Cerebellum (tissue), 4 donors: ENCODE measurements at places on chromosomes 6 and 20.
A peak's percentile ranks its signal among the peaks of the same experiment; 100 is the strongest.

- no peak for DNase-seq
Measured at GRCh38 chr6:39801456-39802251, 9.5 kb downstream of the DAAM2 start.

DNA sequence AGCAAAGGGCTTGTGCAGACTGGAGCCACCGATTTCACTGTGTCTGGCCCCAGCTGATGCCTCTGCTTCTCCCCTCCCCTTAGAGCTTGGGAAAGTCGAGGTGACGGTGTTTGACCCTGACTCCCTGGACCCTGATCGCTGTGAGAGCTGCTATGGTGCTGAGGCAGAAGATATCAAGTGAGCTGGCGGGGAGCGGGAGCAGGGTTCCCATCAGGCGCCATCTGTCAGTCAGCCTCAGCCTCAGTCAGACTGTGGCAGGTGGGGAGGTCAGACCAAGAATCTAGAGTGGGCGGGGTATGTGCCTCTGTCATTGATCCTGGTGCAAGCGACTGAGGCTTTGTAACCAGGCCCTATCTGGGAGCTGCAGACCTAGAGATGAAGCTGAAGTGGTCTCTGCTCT is 5.5 kb downstream of the ERGIC3 start:
- DNase-seq = no peak

- DNase-seq = peak; percentile 90
Measured at GRCh38 chr20:62246872-62247652, 8.7 kb downstream of the OSBPL2 start.

DNA sequence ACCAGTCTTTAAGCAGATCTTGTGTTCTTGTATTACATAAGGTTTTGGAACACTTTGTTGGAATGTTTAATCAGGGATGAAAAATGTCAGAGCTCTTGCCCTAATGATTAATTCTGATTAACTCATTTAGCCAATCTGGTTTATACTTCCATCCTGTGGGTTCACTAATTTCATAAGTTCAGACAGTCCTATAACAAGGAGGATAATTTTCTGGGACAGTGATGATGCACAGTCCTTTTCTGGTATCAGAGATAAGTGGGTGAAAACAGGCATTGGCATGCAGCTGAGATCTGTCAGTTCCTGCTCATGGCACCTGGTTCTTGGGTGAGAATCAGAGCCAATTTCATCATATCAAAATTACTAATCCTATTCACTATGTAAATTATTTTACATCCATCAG is 125.0 kb upstream of the LAMA2 start:
- no peak for DNase-seq

DNA sequence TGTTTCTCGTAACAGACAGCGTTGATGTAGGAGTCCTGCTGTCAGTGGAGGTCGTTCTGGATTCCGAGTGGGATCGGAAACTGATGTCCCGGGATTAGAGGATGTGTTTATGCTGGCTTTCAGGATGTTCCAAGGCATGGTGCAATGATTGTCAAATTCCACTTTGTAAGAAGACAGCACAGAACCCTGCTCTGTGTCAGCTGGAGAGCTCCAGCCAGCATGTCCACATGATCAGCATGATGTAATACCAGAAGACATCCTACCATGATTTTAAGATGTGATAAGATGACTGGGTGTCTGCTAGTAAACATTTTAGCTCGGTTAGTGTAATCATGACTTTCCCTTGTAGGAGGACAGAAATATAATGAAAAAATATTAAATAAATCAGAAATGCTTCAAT is 20.3 kb downstream of the ENPP1 start:
- DNase-seq = no peak

DNA sequence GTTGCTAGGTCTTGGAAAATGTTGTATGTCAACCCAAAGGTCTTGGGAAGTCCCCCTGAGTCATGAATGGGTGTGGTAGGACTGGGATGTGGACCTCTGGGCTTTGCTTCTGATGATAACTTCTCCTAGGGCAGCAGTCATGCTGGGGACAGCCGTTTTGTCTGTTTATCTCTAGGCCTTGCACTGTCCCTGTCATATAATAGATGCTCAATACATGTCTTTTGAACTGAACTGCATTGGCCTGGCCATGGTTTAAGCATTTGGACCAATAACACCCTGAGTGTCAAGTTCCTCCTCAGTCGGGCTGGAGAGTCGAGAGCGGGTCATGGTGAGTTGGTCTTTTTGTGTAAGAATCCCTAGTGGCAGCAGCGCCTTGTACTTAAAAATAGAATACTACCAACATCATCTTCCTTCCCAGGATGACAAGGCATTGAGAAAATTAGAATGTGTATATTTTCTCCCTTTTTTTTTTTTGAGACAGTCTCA is 43.1 kb downstream of the E2F3 start:
- no peak for DNase-seq

- no peak for DNase-seq
Measured at GRCh38 chr20:37341632-37342031, 4.3 kb upstream of the SRC start.

DNA sequence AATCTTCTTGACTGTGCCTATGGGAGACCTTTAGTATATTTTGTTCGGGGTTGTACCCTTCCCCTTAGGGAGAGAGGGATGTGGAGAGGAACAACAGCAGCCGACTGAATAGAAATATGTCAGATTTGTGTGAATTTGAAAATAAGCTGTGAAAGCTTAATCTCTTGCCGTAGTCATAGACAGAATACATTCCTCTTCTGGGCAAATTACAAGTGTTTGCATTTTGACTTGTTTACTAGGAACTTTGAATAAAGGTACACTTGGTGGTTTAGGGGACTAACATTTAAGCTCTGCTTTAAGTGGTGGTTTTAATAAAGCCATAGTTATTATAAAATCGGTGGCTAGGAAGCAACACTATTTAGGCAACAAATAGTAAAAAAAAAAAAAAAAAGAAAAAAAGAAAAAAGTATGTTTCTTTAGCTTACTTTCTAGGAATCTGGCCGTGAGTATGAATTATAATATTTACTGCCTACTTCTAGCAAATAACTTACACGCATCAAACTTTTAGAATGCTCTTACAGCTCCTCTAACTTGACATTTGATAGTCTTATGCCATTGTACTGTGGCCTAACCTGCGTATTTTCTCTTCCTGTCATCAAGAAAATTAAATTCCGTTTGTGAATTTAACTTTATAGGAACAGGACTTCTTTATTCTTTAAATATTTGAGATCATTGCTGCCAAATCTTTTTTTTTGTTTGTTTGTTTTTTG is 65.1 kb downstream of the ZBTB2 start:
- DNase-seq = no peak

DNA sequence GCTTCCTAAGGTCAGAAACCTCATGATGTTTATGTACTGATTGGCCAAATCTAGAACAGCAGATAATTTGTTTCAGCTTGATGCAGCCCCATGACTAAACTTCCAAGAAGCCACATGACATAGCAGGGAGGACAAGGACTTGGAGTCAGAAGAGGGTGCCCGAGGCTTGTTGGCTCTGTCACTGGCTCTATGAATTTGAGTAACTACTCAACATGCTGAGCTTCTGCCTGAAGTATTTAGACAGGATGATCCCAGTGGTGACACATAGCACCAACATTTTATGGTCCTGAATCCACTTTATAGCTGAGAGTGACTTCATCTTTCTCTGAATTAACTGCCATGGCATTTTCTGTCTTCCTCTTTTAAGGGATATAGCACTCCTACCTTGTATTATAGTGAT is 13.5 kb upstream of the TBX18 start:
- DNase-seq = no peak

DNA sequence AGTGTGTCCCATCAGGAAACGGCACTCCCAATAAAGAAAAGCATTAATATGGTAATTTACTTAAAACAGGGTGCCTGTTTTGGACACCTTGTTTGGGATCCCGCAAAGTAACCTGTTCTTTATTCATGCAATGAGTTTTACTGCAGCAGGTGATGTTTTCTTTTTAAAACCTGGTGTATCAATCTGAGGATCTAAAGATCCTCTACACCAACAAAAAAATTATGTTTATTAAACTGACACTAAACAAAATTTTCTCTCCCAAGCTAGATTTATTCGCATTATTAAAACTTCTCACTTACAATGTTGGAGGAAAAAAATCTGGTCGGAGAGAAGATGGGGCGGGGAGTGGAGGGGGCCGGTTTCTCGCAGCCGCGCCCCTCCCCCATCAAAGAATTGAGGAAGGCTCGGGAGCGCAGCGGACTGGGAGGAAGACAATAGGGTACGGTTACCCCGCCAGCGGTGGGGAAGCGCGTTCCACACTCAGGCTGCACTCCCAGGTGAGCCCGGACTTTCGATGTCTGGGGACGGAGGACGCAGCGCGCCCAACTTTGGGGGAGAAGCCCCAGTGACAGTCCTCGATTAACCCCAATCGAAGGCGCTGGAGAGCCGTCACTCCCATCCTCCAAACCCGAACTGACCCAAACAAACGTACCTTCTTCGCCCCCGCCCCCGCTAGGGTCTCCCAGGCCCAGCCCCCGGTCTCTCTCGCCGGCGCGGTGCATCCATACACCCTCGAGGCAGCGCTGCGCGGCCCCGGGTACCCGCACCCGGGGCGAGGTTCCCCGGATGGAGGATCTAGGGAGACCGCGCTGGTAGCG is 1.3 kb downstream of the CD24 start:
- no peak for DNase-seq

- DNase-seq = no peak
Measured at GRCh38 chr6:143697076-143697800, 19.5 kb downstream of the PHACTR2 start.

- DNase-seq = no peak
Measured at GRCh38 chr6:4437342-4437741, 302.0 kb upstream of the ECI2 start.

GRCh38 chr20:44488551-44488950 is 12.9 kb downstream of the TTPAL start:
- no peak for DNase-seq

GRCh38 chr6:126721581-126722160 is 381.8 kb downstream of the CENPW start:
- no peak for DNase-seq

GRCh38 chr20:14401479-14402138 is 64.2 kb upstream of the FLRT3 start:
- no peak for DNase-seq

DNA sequence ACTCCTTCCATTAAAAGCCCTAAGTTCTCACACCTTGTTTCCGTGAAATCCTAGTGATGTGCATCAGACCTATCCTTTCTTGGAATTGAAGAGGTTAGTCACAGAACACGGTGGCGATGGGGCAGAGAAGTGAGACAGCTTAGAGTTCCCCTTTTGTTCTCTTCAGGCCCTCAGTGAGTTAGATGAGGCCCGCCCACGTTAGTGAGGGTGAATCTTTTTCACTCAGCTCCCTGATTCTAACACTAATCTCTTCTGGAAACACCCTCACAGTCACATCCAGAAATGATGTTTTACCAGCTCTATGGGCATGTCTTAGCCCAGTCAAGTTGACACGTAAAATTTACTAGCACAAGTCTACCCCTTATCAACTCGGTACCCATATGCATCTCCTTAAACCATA is 172.7 kb upstream of the NOX3 start:
- DNase-seq = no peak

GRCh38 chr6:3102875-3103274 is 15.6 kb upstream of the BPHL start:
- no peak for DNase-seq

- peak; percentile 51 for DNase-seq
Measured at GRCh38 chr20:13166011-13166410, 55.1 kb upstream of the ISM1 start.

DNA sequence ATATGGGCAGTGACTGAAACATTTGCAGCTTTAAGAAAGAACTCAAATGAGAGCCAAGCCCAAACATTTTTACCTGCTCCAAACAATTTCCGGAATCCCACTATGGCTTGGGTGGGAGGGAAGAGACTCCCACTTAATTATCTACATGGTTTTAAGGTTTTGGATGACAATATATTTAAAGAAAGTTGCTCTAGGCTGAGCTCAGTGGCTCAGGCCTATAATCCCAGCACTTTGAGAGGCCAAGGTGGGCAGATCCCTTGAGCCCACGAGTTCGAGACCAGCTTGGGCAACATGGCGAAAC is 9.5 kb upstream of the AKAP12 start:
- no peak for DNase-seq

GRCh38 chr6:42230345-42231321 is 13.0 kb upstream of the MRPS10 start:
- DNase-seq = no peak

GRCh38 chr6:110399219-110400071 is 15.9 kb downstream of the DDO start:
- no peak for DNase-seq

- no peak for DNase-seq
Measured at GRCh38 chr20:13874394-13875157, 89.7 kb downstream of the NDUFAF5 start.

DNA sequence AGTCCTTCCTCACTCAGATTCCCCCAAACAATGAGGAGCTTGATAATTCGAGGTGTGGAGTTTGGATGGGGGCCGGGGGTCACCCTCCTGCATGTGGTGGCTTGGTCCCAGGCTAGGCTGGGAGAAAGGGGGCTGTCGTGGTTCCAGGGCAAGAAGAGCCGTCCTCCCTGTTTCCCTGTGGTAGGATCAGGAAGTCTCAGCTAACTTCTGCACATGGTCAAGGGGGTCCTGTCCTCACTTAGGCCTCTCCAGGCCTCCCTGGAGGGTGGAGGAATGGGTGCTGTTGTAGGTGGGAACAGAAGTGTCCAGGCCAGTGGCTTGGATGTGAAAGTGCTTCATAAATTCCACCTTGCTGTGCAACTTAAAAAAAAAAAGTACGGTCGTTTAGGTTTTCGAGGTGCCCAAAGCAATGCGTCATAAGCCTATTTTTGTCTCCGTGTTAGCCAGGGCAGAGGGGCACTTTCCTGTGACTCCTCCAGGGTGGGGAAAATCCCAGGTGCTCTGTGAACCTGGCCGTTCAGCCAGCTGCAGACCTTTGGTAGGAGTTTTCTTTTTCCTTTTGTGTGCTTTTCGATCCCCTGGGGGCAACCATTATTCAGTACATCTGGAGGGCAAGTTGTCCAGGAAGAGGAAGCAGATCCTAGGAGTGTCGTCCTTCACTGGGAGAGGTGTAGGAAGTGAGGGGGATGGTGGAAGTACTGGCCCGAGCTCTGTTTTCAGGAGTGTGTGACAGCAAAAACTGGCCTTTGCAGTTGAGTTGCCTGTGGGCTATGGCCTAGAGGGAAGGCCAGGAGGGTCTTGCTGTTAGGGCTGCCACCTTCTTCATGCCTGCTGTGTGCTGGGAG is 9.6 kb downstream of the IGF2R start:
- no peak for DNase-seq

- no peak for DNase-seq
Measured at GRCh38 chr20:35515949-35516645, 13.4 kb downstream of the C20orf173 start.

GRCh38 chr6:148682990-148683389 is 63.8 kb upstream of the UST start:
- DNase-seq = no peak

DNA sequence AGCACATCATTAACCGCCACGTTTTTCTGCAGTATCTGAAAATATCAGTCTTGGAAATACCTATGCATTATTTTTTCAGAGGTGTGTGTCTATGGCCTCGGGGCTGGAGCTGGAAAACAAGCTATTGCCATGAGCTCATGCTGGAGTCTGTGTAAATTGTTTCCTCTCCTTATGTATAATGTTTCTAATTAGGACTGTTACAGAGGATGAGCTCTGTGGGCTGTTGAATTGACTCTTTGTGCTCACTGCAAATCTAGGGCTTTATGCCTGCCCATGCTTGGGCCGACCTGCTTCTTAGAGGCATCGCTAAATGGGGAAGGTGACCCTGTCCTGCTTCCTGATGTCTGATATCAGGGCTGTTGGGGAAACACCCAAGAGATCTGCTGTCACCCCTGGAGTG is 80.8 kb upstream of the SLC22A16 start:
- no peak for DNase-seq
